ENCODE measurements at places on chromosomes 1 and 21.

DNA sequence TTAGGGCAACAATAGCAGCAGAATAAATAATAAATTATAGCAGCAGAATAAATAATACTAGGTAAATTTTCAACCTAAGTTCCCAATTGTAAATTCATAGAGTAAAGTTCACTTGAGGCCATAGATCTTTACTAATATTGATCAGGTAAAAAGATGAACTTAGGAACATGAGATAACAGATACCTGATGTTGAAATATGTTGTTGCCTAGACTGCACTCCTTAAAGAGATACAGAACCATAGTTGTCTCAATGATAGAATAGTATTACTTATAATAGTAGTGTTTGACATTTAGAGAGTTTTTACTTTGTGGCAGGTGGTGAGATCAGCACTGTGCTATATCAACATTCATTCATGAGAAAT lies 378 bp upstream of the F13B start:
- DNase-seq = no peak

- DNase-seq = no peak
Observed at GRCh38 chr1:58119971-58120370, 426.6 kb downstream of the OMA1 start.

DNA sequence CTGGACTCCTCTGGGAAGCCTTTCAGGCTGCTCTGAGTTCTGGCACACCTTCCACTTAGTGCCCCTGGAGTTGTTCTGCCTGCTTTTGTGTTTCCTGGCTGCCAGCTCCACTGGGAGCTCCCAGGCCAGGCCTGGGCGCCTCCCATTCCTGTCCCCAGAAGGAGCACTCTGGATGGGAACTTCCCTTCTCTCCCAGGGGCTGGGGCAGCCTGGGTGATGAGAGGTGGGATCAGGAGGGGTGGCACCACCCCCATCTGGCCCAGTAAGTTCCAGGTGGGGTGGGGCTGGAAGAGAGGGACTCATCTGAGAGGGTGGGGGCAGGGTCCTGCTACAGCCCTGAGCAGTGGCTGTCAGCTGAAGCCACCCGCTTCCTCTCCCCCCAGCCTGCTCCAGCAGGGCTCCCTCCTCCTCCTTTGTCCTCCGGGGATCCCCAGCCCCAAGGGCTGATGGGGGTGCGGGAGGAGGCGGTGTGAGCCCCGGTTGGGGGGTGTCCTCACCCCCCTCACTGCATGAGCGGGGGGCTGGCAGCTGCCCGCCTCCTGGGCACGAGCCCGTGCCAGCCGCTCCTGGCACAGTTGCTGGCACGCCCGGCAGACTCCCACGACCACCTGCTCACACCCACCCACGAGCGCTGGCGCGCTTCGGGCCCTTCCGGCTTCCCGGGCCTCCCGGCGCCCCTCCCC lies 4.7 kb downstream of the FOXO6 start:
- no peak for DNase-seq

DNA sequence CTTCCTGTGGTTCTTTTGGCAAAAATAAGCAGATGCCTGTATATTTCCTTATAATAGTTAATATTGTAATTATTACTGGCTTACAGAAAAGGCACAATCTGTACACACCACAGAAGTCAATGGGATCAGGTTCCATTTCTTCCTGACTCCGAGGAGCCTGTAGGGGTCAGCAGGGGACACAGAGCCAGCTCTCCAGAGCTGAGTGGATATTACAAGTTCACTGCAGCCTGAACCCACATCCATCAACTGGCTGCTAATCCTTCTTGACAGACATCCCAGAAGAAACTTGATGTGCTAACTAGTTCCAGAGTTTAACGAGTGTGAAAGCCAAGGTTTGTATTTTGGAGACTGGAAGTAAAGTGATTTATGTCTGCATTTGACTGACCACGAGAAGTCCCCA lies 203.8 kb downstream of the LMX1A start:
- no peak for DNase-seq

GRCh38 chr1:204524986-204525385 lies 8.8 kb downstream of the MDM4 start:
- DNase-seq = no peak

DNA sequence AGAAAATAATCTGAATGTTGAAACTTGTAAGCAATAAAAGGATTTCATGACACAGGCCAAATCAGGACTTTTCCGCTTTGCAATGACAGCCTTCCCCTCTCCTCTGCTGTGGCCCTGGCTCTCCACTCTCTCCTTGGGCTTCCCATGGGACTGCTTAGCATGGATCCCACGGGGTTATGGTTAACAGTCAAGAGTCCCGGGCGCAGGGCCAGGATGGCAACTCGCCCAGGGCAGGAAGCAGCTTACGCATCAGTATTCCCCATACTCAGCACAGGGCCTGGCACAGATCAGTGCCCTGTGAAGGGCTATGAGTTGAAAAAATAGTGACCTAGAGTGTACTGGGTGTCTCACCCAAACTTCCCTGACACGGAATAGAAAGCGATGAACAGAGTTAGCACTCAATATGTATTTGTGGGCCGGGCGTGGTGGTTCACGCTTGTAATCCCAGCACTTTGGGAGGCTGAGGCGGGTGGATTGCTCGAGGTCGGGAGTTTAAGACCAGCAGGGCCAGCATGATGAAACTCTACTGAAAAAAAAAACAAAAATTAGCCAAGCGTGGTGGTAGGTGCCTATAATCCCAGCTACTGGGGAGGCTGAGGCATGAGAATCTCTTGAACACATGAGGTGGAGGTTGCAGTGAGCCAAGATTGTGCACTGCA lies 29.1 kb upstream of the GRHL3 start:
- DNase-seq = peak; percentile 84

- no peak for DNase-seq
Observed at GRCh38 chr1:93033785-93034184, 45.3 kb upstream of the MTF2 start.

- no peak for DNase-seq
Observed at GRCh38 chr21:41886328-41886727, 7.2 kb upstream of the PRDM15 start.

GRCh38 chr21:33991133-33991532 lies 75.5 kb upstream of the ATP5PO start:
- DNase-seq = peak; percentile 42

DNA sequence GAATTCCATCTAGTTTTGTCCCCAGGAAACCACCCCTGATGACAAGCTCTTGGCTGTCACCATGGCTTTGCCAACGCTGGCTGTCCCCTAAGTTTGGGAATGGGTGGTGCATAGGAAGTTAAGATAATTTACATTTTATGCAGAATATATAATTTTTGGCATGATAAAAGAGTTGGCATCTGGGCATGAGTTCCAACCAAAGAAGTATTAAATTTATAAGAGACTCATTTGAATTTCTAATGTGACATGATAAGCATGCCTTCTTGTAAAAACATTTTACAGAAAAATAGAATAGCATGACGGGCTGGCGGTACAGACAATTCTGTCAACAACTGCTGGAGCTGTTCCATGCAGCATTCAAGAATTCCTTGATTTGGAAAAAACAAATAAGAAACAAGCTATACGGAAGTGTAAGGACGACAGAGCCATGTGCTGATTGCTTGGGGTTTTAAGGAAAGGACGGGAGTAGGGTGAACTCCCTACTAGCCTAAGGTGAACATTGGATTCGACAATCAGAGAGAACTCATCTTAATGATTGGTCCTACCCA lies 106.8 kb upstream of the C1orf21 start:
- DNase-seq = no peak

- DNase-seq = no peak
Observed at GRCh38 chr1:178540204-178540603, 27.3 kb downstream of the TEX35 start.

- no peak for DNase-seq
Observed at GRCh38 chr1:101257500-101258325, 20.9 kb downstream of the S1PR1 start.

DNA sequence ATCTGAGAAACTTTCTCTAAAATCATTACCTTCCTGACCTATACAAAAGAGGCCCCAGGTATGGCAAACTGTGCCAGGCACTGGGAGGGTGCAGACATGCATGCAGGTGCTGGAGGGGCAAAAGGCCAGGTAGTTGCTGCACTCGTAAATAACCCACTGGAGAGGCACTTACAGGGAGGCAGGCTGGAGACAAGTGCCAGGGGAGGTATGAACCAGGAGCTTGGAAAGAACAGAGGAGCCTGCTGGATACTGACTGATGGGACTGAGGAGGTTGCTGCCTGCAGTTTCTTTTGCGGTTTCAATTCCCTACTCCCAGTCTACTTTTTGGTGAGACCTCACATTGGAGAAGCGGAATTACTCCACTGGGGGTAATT lies 113.9 kb downstream of the DSCAM start:
- no peak for DNase-seq

GRCh38 chr1:94323311-94324177 lies 86.2 kb upstream of the ARHGAP29 start:
- DNase-seq = no peak

GRCh38 chr1:223771469-223771813 lies 59.1 kb downstream of the CAPN2 start:
- DNase-seq = no peak

GRCh38 chr1:192766009-192766625 lies 42.7 kb upstream of the RGS2 start:
- peak; percentile 57 for DNase-seq

GRCh38 chr1:167207940-167208623 lies 12.6 kb upstream of the POU2F1 start:
- DNase-seq = no peak

DNA sequence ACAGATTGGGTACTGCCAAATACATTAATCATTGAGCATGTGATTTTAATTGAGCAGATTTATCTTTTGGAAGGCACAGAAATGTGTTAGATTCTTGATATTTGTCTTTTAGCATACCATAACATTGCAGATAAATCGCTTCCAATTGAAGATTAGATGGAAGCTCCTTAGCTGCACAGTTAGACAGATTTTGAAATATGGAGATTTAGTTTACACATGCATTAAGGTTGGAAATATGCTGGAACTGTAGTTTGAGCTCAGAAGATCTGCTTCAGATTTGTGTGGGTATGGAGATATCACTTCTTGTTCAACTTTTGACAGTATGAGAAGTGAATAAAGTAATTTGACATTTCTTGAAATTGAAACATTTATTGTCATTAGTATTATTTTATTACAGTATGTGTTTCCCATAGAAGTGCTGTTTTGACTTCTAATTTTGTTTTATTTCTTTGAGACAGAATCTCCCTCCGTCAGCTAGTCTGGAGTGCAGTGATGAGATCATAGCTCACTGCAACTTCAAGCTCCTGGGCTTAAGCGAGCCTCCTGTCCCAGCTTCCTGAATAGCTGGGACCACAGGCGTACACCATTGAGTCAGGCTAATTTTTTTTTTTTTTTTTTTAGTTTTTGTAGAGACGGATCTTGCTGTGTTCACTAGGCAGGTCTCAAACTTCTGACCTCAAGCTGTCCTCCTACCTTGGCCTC lies 29.1 kb downstream of the THRAP3 start:
- peak; percentile 66 for DNase-seq

GRCh38 chr1:64092851-64093371 lies 110.5 kb upstream of the UBE2U start:
- DNase-seq = no peak

DNA sequence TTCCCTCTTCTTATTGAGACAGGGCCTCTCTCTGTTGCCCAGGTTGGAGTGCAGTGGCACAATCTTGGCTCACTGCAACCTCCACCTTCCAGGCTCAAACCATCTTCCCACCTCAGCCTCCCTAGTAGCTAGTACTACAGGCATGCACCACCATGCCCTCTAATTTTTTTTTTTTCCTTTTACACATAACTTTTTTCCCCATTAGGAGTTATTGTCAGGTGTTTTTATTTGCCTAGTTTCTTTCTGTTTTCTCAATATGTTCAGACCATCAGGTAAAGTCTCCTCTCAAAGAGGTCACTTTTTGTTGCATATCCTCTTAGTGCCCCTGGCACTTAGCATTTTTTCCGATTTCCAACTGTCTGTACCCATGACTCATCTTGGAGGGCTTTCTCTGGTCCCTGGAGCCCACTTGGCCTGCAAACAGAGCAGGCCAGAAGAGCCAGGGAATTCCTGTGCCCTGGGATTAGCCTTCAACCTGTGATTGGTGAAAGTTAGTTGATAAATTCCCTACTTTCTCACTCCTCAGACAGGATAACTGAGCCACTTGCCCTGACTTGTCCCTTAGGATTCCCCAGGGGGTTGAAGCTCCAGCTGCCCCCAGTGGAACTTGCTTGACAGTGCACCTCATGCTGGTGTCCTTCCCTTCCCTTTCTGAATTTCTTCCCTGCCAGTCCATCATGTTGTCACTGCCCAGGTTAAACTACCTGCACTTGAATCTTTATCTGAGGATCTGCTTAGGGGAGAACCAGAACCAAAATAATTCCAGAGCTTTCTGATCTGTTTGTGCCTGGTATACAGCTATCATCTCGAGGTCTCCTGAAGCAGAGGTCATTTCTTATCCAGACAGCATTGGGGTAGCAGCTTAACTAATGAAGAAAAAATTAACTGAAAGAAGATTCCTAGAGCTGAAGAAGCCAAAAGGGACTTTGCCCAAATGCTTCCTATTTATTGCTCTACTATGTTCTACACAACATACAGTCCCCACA lies 2.4 kb downstream of the NTPCR start:
- peak; percentile 39 for DNase-seq

GRCh38 chr1:226001963-226002666 lies 3.0 kb upstream of the SDE2 start:
- peak; percentile 8 for DNase-seq

DNA sequence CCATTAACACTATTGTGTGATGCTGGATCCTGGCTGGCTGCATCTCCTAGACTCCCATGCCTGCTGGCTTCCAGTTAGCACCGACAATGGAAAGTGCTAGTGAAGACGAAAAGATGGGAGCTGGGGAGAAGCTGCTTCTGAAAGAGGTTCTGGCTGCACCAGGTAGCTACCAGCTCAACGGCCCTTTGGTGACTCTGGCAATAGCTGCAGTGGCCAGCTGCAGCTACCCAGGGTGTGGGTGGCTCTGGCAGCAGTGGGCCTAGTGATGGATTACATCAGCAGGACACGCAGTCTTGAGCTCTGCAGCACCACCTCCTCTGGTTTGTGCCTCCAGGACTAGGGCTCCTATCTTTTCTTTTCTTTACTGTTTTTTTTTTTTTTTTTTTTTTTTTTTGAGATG lies 662.6 kb downstream of the MATN1 start:
- no peak for DNase-seq

- DNase-seq = no peak
Observed at GRCh38 chr1:162087111-162087510, 17.6 kb downstream of the NOS1AP start.

GRCh38 chr1:96465441-96465840 lies 256.1 kb upstream of the PTBP2 start:
- peak; percentile 91 for DNase-seq

DNA sequence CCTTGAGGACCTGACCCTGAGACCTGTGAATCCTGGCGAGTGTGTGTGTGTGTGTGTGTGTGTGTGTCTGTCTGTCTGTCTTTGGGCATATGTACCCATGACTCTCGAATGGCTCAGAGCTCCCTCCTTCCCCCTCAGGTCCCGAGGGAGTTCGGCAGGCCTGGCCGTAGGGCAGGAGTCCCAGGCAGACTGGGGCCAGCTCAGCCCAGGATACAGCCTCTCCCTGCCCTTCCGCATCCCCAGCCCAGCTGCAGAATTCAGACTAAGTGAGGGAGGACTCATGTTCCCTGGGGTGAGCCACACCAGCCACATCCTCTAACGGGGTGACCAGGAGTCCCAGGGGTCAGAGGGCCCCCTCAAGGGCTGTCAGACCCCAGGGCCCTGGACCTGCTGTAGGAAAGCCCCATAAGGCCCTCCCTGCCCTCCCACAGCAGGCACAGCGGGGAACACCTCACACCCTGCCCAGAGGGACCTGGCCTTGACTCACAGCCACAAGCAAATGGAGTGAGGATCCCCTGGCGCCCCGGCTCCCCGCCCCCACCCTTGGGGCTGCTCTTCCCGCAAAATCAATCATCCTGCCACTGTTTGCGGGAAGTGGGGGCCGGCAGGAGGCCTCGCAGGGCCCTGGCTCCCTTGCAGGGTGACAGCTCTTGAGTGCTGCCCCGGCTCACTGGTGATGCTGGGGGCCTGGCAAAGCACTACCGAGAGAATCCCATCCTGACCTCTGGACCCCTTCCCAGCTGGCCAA lies 101.7 kb upstream of the CASZ1 start:
- peak; percentile 46 for DNase-seq
